ENCODE measurements at places on chromosomes 1 and 21.

DNA sequence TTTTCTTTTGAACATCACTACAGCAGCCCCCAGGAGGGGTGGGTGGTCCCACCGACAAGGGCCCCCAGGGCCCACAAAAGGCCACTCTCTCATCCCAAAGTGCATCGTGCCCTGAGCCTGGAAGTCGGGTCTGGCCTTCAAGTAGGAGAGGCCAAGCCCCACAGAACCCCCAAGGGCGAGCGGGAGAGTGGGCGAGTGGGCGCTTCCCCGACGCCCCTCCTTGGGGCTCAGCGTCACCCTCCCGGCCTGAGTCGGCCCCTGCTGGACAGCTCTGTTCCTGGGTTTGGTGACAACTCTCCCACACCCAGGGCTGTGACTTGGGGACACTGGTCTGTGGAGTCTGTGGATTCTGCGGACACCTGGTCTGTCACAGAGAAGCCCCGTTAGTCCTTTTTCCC, 42.2 kb upstream of the COL18A1 start:
- peaks cover 16% of the 10 kb centered on the region for H3K4me1 ChIP-seq
- H3K36me3 ChIP-seq = no peaks in the 10 kb centered on the region
- no peak for DNase-seq
- H3K4me3 ChIP-seq = no peak overlapping the region

DNA sequence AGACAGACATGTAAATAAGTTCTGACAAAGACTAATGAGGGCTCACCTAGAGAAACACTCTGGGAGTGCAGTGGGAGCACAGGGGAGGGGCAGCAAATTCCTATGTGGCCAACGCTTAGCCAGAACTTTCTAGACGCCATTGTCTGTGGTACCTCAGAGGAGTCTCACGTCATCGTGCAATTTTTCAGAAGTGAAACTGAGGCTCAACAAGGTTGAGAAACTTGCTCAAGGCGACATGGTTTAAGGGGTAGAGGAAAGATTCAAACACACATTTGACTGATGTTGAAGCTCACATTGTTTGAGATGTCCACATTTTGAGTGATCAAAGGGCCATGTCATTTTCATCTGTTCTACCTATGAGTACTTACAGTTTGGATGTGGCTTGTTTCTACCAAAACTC, 152.6 kb upstream of the LMO4 start:
- no peaks in the 10 kb centered on the region for H3K27me3 ChIP-seq
- no peak overlapping the region for H3K27ac ChIP-seq
- no peaks in the 10 kb centered on the region for H3K4me1 ChIP-seq
- no peak for DNase-seq
- H3K4me3 ChIP-seq = no peak overlapping the region

DNA sequence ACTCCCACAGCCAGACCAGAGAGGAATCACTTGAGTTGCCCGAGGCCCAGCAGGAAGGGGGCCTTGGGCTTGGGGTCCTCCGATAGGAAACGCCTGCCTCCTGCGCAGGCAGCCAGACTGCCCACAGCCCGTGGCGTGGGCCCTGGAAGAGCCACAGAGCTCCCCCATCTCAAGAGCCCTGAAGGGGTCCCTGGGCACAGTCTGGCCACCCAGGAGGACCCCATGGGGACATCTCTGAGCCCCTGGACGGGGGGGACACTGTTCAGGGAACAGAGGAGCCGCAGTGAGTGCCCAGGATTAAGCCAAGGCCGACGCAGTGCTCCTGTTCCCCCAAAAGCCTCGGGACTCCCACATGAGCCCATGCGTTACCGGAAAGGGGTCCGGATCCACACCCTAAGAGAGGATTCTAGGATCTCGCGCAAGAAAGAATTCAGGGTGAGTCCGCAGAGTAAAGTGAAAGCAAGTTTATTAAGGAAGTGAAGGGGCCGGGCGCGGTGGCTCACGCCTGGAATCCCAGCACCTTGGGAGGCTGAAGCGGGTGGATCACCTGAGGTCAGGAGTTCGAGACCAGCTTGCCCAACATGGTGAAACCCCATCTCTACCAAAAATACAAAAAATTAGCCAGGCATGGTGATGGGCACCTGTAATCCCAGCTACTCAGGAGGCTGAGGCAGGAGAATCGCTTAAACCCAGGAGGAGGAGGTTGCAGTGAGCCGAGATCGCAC, 38.1 kb upstream of the LBR start:
- no peaks in the 10 kb centered on the region for H3K36me3 ChIP-seq
- H3K27ac ChIP-seq = no peak overlapping the region
- DNase-seq = no peak
- H3K4me3 ChIP-seq = no peak overlapping the region
- H3K4me1 ChIP-seq = peaks cover 10% of the 10 kb centered on the region

GRCh38 chr1:212930986-212931678, 19.2 kb upstream of the VASH2 start:
- no peak for DNase-seq
- H3K27ac ChIP-seq = no peak overlapping the region

DNA sequence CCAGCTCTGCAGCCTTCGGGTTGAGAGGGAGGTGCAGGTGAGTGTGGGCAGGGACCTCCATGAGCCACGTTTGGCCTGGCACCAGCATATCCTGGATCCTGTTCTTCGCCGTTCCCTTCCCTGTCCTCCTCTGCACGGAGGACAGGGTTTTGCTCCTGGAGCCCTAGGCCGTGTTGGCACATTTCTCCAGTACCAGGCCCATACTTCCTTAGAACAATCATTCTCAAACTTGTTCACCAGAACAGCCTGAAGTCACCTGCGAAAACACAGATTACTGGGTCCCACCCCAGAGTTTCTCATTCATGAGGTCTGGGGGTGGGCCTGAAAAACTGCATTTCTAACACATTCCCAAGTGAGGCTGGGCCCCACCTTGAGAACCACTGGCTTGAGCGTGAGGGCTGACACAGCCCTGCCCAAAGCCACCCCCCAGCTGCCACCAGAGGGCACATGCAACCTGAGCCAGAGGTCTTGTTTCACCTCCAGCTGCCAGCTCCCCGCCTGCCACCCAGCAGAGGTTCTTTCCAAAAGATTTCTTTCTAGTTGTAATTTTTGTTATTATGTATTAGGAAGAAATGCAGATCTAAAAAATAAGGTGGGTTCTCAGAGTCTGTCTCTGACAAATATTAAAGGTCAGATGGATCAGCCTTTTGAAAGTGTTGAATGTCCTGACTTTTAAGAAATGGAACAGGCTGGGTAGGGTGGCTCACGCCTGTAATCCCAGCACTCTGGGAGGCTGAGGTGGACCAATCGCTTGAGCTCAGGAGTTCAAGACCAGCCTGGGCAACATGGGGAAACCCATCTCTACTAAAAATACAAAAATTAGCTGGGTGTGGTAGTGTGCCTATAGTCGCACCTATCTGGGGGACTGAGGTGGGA, 39.6 kb upstream of the LDLRAP1 start:
- H3K27me3 ChIP-seq = no peaks in the 10 kb centered on the region
- H3K4me1 ChIP-seq = peaks cover 37% of the 10 kb centered on the region
- H3K36me3 ChIP-seq = peaks cover 4% of the 10 kb centered on the region
- H3K27ac ChIP-seq = no peak overlapping the region
- H3K4me3 ChIP-seq = no peak overlapping the region

DNA sequence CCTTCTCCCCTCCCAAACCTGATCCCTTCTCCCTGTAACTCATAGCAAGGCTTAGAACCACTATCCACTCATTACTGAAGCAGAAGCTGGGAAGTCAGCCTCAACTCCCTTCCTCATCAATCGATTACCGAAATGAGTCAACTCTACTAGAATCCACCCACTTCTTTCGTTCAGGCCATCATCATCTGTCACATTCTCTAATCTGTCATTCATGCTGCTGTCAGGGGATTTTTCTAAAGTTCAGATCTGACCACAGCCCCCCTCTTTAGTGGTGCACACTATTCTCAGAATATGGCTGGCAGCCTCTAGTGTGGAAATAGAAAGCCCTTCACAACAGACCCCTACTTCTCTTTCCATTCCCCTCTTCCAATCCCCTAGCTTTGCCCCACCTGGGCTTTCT, 5.1 kb downstream of the NT5C1A start:
- no peak overlapping the region for H3K4me3 ChIP-seq
- no peaks in the 10 kb centered on the region for H3K27me3 ChIP-seq
- DNase-seq = no peak
- no peaks in the 10 kb centered on the region for H3K36me3 ChIP-seq

GRCh38 chr1:99352821-99353220, 88.5 kb downstream of the PLPPR4 start:
- H3K4me1 ChIP-seq = no peaks in the 10 kb centered on the region
- H3K27ac ChIP-seq = no peak overlapping the region
- H3K4me3 ChIP-seq = no peak overlapping the region
- H3K36me3 ChIP-seq = no peaks in the 10 kb centered on the region
- no peaks in the 10 kb centered on the region for H3K27me3 ChIP-seq
- DNase-seq = no peak

DNA sequence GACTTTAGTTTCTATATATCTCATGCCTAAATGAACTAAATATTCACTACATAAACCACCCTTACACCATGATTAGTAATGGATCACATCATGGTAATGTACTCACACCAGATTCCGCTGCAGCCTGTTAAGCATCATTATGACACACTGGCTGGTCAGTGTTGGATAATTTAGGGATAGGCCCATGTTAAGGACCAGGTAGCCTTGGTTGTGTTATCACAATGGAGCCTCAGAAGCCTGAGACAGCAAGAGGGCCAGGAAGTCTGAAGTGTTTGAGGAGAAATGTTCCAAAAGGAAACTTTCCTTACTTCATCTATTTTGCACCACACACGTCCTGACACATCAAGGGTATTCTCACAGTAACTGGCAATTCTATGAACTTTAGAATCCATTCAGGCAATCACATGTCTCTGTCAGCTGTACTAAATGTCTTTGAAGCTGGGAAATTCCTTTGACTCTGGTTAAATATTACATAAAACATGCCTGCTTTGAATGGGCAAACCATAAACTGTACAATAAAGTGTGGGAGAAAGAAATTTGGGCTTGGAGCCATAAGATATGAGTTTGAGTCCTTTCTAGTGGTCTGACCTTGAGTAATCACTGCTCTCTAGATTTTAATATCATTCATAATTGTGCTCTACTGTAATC, 105.3 kb upstream of the DPT start:
- H3K27ac ChIP-seq = no peak overlapping the region
- no peaks in the 10 kb centered on the region for H3K36me3 ChIP-seq
- H3K4me3 ChIP-seq = no peak overlapping the region
- DNase-seq = no peak
- no peaks in the 10 kb centered on the region for H3K27me3 ChIP-seq
- H3K4me1 ChIP-seq = no peaks in the 10 kb centered on the region

DNA sequence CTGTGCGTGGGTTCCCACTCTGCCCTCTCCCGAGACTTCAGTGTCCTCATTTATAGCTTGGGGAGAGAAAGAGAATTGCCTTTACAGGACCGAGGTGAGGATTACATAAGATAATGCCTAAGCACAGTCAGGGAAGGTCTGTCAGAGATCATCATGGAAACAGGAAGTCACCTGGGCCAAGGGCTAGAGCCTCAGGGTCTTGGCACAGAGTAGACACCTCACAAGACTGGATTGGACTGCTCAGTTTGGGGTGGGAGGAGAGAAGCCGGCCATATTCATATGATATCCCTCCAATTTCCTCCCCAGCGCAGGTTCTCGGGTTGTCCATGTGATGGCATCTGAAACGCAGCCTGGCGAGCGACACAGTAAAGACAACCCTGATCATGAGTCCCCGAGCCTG, 3.8 kb downstream of the CNR2 start:
- H3K4me1 ChIP-seq = no peaks in the 10 kb centered on the region
- H3K27me3 ChIP-seq = no peaks in the 10 kb centered on the region
- no peak for DNase-seq
- H3K4me3 ChIP-seq = no peak overlapping the region
- H3K36me3 ChIP-seq = no peaks in the 10 kb centered on the region

- H3K36me3 ChIP-seq = no peaks in the 10 kb centered on the region
- H3K4me1 ChIP-seq = no peaks in the 10 kb centered on the region
- H3K27me3 ChIP-seq = no peaks in the 10 kb centered on the region
- no peak for DNase-seq
- H3K4me3 ChIP-seq = no peak overlapping the region
Observed at GRCh38 chr1:30900931-30901560, 7.5 kb downstream of the SDC3 start.

DNA sequence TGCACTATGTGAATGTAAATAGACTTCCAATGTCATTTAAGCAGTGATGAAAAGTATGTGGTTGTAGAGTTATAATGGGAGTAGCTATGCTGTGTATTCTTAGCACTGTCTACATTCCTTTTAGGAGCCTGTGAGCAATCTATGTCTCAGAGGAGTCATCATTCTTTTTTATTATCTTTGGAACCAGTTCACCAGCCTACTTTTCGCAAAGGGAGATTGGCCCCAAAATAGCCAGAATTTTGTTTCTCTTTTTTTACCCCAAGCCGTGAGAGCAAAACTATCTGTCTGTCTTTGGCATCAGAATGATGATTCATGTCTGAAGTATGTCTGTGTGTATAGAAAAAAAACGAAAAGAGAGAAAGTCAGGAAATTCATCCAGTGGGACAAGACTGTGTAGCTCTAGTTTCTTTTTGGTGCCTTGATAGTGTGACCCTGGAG, 44.2 kb downstream of the OSBPL9 start:
- H3K27me3 ChIP-seq = no peaks in the 10 kb centered on the region
- H3K4me1 ChIP-seq = no peaks in the 10 kb centered on the region
- no peak overlapping the region for H3K4me3 ChIP-seq

GRCh38 chr1:216222288-216222687, 201.0 kb downstream of the USH2A start:
- H3K27ac ChIP-seq = no peak overlapping the region
- no peaks in the 10 kb centered on the region for H3K4me1 ChIP-seq
- no peaks in the 10 kb centered on the region for H3K36me3 ChIP-seq
- DNase-seq = no peak

DNA sequence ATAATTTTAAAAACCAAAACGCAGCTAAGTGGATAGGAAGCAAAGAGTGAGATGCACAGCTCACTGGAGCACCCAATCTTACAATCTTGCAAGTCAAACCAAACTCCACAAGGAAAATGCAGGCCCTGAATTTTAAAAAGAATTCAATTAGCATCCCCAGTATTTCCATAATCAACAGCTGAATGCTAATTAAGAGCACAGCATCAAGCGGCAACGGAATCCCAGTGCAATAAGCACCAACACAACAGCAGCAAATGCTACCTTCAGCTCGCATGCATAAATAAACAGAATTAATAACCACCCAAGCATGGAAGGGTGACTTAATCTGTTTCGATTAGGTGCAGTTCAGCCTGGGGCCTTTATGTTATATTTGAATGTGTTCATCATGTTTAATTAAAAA, 142.9 kb downstream of the SLC45A1 start:
- no peak for DNase-seq
- no peaks in the 10 kb centered on the region for H3K27me3 ChIP-seq
- no peak overlapping the region for H3K4me3 ChIP-seq
- peaks cover 53% of the 10 kb centered on the region for H3K4me1 ChIP-seq

DNA sequence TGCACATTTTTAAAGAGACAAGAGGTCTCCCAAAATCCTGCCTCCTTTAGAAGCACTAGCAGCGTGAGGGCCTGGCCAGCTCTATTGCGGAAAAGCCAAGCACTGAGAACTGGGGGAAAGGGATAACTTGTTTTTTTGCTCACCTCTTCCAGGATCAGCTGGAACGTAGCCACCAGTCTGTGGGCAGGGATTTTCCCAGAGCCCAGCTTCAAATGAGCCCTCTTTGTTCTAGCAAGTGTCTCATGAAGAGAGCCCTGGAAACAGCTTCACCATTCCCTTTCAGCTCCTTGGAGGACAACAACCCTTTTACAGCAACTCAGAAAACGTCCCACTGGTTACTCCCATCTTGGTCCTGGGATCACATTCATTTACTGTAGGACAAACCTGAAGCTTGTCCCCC, 195.4 kb downstream of the LMX1A start:
- no peak overlapping the region for H3K27ac ChIP-seq
- no peak for DNase-seq
- no peaks in the 10 kb centered on the region for H3K27me3 ChIP-seq
- H3K36me3 ChIP-seq = no peaks in the 10 kb centered on the region
- H3K4me1 ChIP-seq = no peaks in the 10 kb centered on the region
- no peak overlapping the region for H3K4me3 ChIP-seq

All from tibial nerve (tissue), 4 donors.